Midbrain (tissue), 1 donor: ENCODE measurements at places on chromosomes 4 and X.

GRCh38 chr4:189409158-189409557 is 531.5 kb upstream of the FRG1 start:
- no peak for DNase-seq

DNA sequence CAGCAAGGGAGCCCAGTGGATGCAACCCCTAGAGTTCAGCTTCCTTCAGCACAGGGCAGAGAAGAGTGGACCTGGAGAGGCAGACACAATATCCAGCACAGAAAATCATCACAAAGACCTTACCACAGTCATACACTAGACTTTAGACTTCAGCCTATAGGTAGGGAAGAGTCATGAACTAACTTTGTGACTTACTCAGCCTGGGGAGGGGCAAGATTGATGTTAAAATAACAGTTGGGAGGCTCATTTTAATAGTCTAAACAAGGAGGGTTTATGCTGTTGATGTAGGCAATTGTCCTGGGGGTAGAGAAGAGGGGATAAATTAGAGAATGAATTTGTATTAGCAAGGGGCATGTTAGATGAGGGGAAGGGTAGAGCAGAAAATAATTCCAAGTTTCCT is 124.2 kb downstream of the SOWAHB start:
- no peak for DNase-seq

DNA sequence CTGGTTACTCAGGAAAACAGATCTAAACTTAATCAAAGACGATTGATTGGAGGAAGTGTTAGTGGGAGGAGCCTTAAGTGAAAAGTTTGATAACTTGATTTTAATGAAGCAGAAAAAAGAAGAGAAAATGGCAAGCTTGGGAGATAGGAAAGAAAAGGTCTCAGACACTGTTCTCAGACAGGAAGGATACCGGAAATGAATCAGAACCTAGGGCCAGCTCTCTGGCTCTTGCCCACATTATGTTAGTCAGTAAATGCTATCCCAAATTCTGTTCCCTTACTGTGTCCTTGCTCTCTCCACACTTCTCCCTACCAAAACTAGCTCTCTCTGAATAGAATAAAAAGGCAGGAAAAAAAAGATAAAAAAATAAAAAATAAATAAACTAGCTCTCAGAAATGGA is 48.6 kb upstream of the TMEM164 start:
- DNase-seq: no peak

GRCh38 chrX:64377753-64378152 is 17.5 kb downstream of the MTMR8 start:
- no peak for DNase-seq

- no peak for DNase-seq
Observed at GRCh38 chrX:40816906-40817305, 81.6 kb upstream of the MED14 start.

DNA sequence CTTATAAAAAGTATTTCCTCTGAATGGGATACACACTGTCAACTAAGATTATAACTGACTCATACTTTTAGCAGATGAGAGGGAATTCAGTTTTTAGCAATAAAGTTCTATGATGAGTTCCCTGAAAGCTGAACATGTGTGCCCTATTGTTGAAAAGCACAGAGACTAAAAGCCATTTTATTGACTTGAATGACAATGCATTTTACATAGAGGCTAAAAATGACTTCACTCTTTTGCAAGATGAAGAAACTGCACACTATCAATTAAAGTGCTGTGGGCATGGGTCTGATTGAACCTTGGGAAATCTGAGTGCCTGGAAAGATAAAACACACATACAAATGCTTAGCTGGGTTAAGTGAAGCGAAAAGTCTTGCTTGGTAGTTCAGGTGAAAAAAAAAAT is 633.4 kb downstream of the PDHA2 start:
- DNase-seq: no peak

GRCh38 chr4:152064753-152065152 is 303.9 kb upstream of the GATB start:
- no peak for DNase-seq

GRCh38 chr4:134499074-134499473 is 297.5 kb upstream of the PABPC4L start:
- DNase-seq: no peak

- DNase-seq: no peak
Observed at GRCh38 chrX:906586-906985, 276.0 kb downstream of the SHOX start.
